Stimulated activated CD8-positive, alpha-beta memory T cell treated with anti-CD3 and anti-CD28 coated beads, Interleukin-4, amount 100 ng/mL, for 4 hours (primary cell): ENCODE measurements at places on chromosomes 3 and 15.

DNA sequence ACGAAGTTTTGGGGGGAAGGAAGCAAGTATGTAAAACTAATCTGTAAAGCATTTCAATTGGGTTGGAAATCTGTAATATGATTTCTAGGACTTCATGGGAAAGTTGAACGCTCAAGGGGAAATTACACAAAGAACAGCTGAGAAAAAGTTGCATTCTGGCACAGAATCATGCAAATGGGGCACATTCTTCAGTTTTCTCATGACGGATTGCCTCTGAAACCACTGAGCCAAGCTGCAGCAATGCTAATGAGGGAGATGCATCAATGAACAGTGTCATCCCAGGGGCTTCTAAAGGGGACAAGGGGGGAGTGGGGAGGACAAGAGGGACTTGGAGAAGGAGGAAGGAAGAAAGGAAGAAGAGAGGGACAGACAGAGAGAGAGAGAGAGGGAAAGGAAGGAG, 291.4 kb upstream of the ATP11B start:
- DNase-seq: no peak

- no peak for DNase-seq
Measured at GRCh38 chr15:97989299-97989698, 28.8 kb downstream of the ARRDC4 start.

GRCh38 chr15:73620078-73620477, 13.1 kb downstream of the NPTN start:
- no peak for DNase-seq

DNA sequence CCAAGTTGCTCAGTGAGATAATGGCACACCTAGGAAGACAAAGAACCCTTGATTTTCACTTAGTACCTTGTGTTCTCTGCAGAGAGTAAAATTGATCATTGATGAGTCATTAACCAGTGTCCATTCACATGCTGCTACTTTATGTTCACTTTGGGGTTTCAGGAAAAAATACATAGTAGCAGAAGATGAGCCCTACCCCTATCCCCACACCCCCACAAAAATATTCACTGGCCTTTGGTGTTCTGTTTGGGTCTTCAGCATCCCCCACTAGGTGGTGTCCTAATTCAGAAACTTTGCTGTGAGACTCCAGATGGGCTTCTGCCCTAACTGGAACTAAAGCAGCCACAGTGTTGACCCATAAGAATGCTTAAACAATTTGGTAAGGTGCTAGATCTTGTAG, 178.8 kb downstream of the KLHL25 start:
- no peak for DNase-seq

DNA sequence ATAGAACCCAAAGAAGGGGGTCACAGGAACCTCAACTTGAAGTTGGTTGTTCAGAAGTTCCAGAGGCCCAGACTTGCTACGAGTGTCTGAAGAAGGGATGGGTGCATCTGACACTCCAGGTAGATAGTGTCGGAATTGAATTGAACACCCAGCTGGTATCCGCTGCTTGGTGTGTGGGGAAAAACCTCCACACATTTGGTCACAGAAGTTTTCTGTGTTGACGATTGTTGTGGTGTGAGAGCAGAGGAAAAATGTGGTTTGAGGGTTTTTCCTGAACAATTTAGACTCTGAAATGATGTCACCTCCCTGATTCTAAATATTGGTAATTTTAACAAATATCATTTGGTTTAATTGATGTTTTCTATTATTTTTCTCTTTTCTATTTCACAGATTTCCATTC, 218.8 kb upstream of the CTNNB1 start:
- DNase-seq: no peak

DNA sequence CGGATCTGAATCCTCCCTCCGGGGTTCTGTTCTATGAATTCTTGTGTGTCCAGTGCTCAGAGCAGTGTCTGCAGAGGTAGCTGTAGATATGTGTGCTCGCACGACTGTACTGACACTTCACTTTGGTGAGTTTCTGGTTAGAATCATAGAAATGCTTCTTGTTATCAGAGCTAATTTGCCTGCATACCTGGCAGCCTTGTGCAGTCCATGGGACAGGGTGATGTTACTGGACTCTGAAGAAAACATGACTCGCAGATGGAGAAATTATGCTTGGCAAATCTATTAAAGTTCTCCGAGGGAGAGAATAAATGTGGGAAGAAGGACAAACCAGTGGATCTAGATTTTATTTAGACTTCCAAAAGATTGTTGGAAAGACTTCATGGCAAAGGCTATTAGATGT, 12.2 kb downstream of the CGNL1 start:
- DNase-seq: no peak

GRCh38 chr15:27686369-27686768, 412.7 kb downstream of the OCA2 start:
- no peak for DNase-seq

- DNase-seq: no peak
Measured at GRCh38 chr3:74107451-74107850, 482.7 kb upstream of the PDZRN3 start.

GRCh38 chr3:143147707-143148106, 28.1 kb downstream of the CHST2 start:
- no peak for DNase-seq

GRCh38 chr15:37009288-37009687, 91.1 kb downstream of the MEIS2 start:
- no peak for DNase-seq

GRCh38 chr3:79406175-79406574, 361.6 kb downstream of the ROBO1 start:
- no peak for DNase-seq

DNA sequence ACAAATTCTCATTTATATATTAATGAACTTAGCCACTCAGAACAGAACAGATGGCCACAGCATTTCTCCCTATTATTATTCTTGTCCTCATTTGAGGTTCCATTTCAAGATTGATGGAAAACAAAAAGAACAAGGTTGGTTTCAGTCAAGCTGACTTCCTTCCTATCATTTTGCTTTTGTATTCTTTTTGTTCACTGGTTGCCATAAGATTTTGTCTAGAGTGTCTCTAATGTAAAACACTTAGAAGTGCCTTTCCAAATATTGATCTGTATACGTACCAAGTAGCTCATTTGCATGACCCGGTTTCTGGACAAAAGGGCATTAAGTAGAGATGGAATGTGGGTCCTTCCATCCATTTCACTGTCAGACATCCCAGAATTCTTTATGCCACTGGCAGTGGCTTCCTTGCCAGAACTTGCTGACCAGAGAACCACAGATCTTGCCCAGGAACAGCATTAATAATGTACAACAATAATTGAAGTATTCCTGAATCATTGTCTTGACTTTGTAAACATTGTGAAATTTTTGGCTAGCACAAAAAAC, 63.8 kb downstream of the PEX5L start:
- DNase-seq: no peak

GRCh38 chr15:101008158-101009139, 89.3 kb downstream of the LRRK1 start:
- peak; percentile 83 for DNase-seq

- no peak for DNase-seq
Measured at GRCh38 chr3:114800272-114801031, 346.6 kb downstream of the ZBTB20 start.

DNA sequence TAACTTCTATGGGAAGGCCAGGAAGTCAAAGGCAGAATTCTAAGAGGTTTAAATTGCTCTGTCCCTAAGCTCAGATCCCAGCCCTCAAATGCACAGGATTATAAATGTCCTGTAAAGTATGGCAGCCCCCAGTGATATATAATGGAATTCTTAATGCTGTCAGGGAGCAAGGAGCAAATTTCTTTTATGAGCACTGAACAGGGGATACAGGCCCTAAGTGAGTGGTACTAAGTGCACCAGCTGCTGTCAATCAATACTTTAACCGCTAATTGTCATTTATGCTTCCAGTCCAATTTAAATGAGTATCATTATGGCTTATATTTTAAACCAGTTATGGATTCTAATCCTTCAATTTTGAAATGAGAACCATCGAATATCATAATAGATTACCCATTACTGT, 4.7 kb downstream of the SLC9A9 start:
- no peak for DNase-seq

- no peak for DNase-seq
Measured at GRCh38 chr15:76163457-76164295, 103.9 kb downstream of the TMEM266 start.

DNA sequence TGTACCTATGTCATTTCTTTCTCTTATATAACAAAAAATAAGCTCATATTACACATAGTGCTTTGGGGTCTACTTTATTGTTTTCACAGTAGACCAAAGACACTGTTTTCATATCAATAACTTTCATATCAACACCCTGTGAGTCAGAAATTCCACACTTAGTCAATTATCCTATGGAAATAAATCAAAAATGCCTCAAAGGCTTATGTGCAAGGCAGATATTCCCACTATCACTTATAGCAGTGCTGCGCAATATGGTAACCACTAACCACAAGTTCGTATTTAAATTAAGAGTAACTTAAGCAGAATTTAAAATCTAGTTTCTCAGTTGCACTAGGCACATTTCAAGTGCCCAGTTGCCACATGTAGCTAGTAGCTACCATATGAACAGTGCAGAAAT, 15.9 kb downstream of the SCG3 start:
- no peak for DNase-seq

- DNase-seq: no peak
Measured at GRCh38 chr3:113668015-113668414, 28.4 kb downstream of the USF3 start.

DNA sequence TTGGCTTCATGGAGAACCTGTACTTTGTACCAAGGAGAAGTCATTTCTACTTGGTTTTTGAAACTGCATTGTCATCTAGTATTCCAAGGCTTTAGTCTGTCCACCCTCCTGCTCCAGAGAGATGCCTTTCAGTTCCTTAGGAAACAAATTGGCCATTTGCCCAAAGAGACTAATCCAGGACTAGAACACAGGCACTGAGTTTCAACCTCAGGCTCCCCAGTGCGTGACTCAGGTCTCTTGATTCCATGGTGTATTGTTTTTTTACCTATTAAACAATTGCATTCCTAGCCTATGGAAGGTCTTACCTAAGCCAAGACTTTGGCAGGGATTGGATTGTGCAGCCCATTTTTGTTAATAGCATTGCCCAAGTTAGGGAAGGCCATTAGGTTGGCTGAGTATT, 214.8 kb upstream of the CTDSPL start:
- no peak for DNase-seq

- DNase-seq: no peak
Measured at GRCh38 chr3:42023380-42023779, 61.5 kb upstream of the ULK4 start.

DNA sequence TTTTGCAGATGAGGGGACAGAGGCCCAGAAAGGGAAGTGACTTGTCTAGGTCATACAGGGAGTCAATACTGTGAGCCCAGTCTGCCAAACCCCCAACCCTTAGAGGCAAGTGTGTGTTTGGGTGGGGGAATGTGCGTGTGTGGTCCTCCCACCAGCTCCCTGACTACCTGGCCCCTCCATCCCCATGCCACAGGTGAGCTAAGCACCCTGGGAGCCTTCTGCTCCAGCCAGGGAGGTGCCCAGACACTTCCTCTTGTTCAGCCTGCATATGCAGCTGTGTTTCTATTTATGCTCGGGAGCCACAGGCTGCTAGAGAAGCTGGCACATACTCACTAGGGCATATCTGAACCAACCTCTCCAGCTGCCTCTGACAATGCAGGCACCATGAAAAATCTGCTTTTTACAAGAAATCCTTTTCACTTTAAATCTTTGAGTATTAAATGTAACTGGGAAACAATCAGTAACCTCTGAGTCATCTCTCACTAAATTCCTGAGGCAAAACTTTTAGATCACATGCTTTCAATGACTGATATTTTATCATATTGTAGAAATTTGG, 20.7 kb downstream of the TBC1D2B start:
- no peak for DNase-seq

GRCh38 chr15:90227336-90227735, 6.4 kb downstream of the CIB1 start:
- no peak for DNase-seq

GRCh38 chr3:73586628-73587027, 38.1 kb downstream of the PDZRN3 start:
- no peak for DNase-seq

DNA sequence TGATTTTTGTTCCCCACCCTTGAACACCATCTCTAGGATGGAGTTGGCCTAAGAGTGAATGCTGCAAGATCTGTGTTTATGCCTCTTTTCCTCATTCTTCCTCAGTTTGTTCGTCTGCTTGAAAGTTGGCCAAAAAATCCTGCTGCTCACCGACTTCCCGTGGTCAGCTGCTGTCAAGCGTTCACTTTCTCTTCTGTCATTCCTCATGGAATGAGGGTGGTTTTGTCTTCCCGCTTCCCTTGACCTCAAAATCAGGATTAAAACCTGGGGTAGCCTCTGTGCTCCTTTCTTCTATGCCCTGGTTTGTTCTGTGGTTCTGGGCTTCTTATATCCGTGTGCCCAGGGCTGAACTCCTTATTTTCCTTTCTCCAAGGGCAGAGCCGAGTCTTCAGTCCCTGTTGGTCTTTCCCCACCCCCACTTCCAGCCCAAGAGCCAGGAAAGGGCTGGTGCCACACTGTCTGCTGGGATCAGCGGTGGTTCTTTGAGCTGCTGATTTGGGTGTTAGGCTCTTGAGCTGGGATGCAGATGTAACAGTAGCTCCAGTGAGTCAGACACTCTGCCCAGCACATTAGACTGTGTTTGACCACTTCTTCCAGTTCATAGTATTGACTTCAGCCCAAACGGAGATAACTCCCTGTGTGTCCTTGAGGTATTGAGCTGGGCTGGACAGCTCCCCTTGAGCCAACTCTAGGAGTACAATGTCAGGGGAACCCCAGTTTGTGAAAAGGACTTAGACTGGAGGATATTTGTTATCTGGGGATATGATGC, 2.3 kb downstream of the SERF2 start:
- DNase-seq: no peak

DNA sequence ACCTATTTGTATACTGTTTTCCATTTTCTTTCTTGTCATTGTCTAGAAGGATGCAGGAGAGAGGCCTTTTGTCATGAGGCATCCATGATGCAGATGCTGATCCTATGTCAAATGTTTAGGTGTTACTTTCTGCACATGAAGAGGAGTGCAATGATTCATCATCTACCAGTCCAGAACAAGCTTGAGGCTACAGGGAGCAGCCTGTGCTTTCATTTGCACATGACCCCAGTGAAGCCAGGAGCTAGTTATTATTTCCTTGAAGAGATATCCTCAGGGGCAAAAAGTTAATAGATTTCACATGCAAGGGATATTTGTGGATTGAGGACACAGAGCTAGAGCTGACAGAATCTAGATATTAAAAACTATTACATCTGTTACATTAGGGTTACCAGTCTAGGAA, 204.4 kb upstream of the TGFBR2 start:
- DNase-seq: no peak

DNA sequence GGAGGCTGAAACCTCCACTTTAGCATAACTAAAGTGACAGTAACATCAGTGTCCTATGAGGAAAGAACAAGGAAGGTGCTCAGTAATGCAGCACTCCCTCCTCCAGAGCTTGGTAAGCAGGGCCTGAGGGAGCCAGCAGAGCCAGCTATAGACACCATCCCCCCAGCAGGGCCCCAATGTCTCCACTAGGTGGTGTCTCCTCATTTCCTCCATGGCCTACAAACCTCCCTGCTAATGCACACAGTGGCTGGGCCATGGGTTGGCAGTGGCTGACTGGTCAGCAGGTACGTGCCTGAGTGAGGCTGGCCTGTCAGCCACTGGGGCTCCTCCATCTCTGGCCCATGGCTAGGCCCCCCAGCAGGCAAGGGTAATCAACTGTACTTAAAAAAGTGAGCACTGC, 13.6 kb downstream of the MRPS25 start:
- DNase-seq: no peak
